ENCODE measurements at places on chromosomes 6 and 20.

GRCh38 chr20:37446286-37447032 lies 74.6 kb upstream of the NNAT start:
- no peak for DNase-seq

- no peak for DNase-seq
These were observed 350.3 kb downstream of the KIF16B start for GRCh38 chr20:16222859-16223411.

GRCh38 chr20:44586289-44586911 lies 4.0 kb downstream of the PKIG start:
- no peak for DNase-seq

DNA sequence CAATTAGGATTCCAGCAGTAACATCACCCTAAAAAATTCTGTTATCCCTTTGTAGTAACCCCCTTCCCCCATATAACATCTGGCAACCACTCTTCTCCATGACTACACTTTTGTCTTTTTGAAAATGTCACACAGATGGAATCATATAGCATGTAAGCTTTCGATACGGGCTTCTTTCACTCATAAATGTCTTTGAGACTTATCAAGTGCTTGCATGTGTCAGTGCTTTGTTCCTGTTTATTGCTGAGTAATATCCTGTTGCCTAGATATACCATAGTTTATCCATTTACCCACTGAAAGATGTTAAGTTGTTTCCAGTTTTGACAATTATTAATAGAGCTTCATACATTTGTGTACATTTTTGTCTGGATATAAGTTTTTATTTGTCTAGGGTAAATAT lies 10.4 kb upstream of the SNPH start:
- no peak for DNase-seq

DNA sequence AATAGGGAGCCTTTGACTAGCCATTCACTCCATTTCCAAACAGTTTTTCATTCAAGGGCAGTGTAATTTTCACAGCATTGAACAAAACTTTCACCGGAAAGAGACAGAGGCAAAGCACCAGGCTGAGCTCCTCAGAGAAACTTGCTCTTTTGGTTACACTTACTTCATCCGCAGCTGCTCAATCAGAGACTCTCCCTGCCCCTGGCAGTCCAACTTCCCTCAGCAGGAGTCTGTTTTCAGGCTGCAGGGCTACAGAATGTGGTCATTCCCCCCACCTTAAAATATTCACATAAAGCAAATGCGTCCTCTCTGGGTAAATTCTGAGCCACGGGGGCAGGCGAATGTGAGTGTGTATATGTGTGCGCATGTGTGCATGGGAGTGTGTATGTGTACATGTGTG lies 70.0 kb upstream of the ZNF133 start:
- DNase-seq, result no peak

- no peak for DNase-seq
These were observed 95.9 kb downstream of the SSR1 start for GRCh38 chr6:7216941-7217621.

DNA sequence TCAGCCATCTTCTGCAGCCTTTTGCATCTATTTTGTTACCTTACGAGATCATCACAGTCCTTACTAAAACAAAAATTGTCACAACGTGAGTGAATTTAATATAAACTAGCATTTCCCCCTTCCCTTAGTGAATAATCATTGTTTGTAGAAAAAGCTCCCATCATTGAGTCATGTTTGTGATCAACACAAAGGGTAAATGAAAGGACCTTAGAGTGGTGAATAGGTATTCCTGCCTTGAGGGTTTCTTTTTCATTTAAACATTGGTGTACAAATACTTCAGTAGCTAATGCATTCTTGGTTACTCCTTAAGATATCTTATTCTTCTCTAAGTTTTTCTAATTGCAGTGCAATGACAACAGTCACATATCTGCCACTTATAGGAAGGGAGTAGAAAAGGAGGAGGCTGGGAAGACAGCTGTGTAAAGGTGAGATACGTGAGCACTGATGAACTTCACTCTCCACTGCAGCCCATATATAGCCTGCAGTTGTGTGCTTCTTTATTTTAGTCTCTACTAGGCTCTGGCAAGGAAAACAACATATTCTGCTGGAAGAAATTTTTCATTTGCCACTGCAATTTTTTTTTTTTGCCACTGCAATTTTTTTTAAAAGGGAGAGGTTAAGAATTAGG lies 27.8 kb downstream of the ADGRG6 start:
- no peak for DNase-seq

GRCh38 chr6:96784650-96785049 lies 52.6 kb downstream of the GPR63 start:
- DNase-seq, result no peak

DNA sequence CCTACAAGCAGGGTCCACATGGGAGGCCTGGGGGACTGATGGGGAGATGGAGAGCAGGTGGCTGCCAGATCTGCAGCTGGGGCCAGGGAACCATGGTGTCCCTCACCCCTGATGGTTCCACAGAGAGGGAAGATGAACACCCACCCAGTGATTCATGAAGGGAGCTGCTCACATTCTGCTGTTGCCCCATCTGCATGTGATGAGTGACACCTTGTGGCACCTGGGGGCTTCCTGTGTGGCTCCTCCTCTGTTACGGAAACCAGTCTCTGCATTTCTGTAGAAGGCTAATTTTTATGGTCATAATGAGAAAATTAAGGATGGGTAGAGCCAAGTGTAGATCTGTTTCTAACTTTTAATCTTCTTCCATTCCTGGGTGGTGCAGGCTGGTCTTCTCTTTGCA lies 217.1 kb downstream of the SMOC2 start:
- no peak for DNase-seq

GRCh38 chr6:5403609-5404008 lies 142.3 kb downstream of the FARS2 start:
- DNase-seq, result no peak

DNA sequence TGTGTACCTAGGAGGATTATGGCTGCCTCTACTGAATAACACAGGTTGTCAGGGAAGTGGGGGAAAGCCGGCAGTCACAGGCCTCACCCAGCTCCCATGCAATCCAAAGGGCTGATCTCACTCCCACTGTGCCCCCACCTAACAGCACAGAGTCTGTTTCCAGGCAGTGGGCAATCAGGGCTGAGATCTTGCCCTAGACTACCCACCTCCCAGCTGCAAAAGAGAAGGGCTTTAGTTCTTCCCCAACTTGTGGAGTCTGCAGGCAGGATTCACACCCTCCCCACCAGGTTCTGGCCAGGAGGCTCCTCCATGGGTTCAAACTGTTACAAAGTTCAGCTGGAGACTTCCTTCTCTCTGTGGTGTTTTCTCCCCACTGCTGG lies 66.0 kb upstream of the OLIG3 start:
- no peak for DNase-seq

- DNase-seq, result no peak
These were observed 163.2 kb upstream of the RIN2 start for GRCh38 chr20:19594896-19595295.

GRCh38 chr20:24432046-24432442 lies 37.4 kb upstream of the SYNDIG1 start:
- DNase-seq, result no peak

DNA sequence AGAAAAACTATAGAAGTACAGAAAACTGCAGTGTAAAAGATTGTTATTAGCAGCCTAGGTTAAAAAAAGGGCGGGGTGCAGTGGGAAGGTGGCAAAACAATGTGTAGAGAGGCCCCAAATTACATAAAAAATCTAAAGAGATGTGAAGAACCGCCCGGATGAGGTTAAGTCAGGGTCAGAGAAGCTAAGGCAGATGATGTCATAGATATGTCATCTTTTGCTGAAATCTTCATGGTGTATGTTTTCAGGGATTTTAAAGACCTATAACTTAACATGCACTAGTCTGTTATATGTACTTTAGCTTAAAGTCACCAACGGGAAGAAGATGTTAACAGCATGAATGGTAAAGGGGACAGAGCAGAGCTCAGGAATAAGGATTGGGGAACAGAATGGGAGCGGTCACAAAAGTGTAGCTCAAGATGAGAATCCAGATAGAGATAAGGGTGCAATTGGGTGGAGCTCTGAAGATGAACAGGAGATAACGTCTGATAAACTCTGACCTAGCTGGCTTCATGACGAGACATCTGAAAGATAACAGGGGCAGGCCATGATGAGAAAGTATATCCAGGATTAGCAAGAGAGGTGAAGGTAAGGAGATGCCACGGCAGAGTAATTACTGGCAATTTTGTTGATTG lies 83.4 kb downstream of the TFAP2A start:
- no peak for DNase-seq

- DNase-seq, result no peak
These were observed 19.8 kb downstream of the ADGRF5 start for GRCh38 chr6:46901882-46902314.

DNA sequence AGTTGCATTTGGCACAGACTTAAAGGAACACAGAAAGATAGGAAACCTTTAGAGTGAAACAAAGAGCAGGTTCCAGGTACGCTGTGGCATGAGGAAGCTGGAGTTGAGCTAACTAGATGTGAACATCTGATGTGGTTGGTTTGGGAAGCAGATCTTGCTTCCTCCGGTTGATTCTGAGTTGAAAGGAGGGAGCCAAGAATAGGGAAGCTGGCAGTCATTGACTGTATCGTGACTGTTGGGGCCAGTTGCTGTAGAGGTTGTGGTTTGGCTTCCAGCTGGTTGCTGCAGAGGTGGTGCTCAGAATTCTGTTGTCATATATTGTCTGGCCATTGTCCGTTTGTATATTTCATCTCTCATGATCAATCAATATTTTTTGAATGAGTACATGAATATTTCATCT lies 325.9 kb downstream of the PLCB1 start:
- DNase-seq, result no peak
